NCI-H345 (cell line): ENCODE measurements at places on chromosomes 2 and 18.

GRCh38 chr2:165871025-165871424 lies 77.0 kb upstream of the GALNT3 start:
- DNase-seq = no peak

DNA sequence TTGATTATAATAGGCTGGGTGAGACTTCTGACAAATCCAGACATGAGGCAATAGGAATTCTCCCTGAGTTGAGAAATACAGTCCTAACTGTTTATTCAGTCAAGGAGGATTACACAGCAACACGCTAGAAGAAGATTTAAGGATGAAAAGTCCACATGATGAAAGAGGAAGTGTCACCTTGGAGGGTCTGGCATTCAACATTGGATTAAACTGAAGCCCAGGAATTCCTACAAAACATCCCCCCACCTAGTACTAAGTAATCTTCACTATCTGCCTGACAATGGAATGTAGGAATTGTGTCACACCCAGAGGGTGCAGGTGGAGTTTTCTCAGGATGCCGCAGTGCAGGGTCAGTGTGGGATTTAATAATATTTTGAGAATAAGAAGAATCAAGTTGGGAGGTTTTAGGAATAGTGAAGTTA lies 142.4 kb downstream of the SOCS6 start:
- DNase-seq = no peak

DNA sequence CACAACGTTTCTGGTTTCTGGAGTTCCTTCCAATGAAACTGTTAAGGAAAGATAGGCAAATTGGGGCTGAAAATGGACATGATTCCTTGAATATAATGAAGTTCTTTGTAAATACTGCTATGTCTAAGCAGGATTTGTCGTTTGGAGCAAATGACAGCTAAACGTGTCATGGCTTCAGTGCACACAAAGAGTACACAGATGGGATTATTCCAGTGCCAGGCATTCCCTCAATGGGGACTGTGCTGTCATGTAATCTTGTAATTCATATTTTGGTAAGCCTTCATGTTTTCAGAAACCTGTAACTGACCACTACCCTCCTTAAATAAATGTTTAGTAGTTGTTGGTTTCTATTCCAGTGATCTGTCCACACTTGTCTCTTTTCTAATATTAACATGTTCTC lies 404.7 kb upstream of the CDH7 start:
- DNase-seq = no peak

- DNase-seq = no peak
These were observed 61.0 kb downstream of the TRAPPC12 start for GRCh38 chr2:3440477-3440876.

DNA sequence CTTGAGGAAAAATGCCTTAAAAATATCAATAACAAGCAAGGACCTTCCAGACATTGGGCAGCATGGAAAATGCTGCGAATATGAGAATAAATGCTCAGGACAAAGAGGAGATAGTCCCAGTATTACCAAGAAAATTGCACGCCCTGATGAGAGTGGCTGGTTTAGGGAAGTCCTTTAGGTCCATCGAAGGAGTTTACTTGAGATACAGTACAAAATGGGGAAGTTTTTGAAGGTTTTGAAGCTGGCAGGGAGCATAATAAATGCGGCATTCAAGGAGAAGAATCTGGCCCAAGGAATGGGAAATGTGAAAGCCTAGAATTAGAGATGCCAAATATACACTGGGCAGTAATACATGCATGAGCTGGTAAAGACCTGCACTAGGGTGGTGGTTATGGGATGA lies 90.2 kb upstream of the SPATS2L start:
- DNase-seq = no peak

DNA sequence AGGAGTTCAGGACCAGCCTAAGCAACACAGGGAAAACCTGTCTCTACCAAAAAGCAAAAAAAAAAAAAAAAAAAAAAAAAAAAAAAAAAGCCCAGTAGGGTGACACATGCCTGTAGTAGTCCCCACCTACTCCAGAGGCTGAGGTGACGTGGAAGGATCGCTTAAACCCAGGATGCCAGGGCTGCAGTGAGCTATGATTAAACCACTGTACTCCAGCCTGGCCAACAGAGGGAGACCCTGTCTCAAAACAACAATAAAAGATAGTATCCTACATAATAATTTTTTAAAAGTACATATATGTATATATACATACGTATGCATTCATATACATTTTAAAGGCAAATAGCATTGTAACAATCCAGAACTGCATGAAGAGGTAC lies 51.7 kb downstream of the SOS1 start:
- DNase-seq = no peak

DNA sequence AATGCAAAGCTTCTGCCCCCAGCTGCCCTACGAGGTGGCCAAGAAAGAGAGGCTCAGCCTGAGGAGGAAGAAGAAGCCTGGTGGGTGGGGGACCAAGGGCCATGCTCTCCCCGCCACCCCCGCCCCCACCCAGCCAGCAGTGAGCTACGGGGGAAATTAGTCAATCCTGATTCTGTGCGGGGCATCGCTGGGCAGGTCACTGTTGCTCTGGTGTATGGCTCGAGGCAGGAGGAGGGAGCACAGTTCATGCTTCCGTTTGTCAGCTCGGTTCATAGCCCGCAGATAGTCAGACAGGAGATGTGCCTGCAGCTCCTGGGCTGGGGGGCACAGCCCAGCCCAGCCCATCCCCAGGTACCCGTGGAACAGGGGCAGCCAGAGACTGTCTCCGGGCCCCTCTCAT lies 17.1 kb downstream of the RAMP1 start:
- DNase-seq = no peak

DNA sequence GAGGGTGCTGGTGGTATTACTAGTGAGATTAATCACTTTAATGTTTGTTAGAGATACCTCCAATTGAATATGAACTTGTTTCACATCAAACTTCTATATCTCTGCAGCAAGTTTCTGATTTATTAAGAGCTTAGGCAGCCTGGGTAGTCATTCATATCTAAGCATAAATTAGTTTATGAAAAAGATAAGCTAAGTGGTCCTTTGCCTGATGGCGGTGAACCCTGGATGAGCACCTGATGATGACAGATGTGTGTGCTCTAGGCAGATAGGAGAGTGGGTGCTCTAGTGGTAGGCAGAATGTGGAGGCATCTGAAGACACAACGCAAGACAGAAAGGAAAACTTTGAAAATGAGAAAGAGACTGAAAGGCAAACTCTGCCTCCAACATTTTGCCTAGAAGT lies 5.0 kb downstream of the FKBP7 start:
- no peak for DNase-seq

- DNase-seq = no peak
These were observed 296.2 kb upstream of the NRP2 start for GRCh38 chr2:205386109-205386508.

DNA sequence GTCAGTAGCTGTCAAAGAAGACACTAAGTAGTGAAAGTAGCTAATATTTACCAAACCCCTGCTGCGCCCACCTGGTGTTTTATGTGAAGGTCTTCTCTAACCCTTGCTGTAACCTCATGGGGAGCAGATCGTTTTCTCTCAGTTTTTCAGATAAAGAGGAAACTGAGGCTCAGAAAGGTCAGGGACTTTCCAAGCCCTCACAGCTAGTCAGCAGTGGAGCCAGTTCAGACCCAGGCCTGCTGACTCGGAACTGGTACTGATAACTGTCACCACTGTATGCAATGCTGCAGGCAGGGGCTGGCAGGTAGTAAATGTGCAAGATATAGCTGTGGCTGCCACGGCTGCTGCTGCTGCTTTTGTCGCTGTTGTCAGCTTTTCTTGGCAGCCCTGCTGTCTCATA lies 69.1 kb downstream of the LRRFIP1 start:
- no peak for DNase-seq

DNA sequence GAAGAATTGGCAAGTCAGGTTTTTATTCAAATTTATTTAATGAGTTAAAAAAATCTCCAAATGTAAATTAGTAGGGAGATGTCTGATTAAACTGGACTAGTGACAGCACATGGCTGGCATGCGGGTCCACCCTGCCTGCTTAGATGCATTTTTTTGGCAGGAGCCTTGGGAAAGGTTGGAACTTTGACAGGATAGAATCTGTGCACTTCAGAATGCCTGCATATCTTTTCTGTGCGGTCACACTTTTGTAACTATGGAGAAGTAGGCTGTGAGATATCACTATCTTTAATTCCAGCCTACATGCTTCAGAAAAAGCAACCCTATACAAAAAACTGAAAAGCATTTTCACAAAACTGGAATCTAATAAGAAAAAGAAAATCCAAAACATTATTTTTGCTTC lies 317.8 kb downstream of the MBD2 start:
- DNase-seq = no peak

- DNase-seq = no peak
These were observed 25.0 kb downstream of the WIPF1 start for GRCh38 chr2:174572556-174572955.

DNA sequence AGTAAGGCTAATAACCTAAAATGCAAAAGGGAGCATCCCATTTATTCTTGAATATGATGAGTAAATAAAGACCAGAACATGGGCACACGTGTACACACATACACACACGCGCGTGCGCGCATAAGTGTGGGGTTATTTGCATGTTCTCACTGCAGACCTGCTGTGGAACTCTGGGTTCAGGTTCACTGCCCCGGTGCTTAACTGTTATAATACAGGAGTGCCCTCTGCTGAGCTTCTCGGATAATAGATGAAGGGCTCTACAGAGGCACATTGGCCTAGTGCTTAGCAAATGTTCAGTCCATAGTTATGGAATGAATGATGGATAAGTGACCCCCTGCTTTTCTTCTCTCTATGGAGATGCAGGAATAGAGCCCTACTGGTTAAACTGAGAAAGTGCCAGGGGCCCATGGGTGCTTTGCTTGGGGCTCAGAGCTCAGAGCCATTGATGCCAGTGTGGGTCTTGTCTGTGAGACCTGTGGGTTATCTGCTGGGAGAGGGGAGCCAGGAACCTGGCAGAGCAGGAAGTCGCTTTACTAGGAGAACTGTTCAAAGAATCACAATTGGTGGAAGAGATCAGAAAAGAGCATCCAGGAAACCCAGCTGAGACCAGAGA lies 3.6 kb upstream of the ARL4C start:
- DNase-seq = peak; percentile 67

DNA sequence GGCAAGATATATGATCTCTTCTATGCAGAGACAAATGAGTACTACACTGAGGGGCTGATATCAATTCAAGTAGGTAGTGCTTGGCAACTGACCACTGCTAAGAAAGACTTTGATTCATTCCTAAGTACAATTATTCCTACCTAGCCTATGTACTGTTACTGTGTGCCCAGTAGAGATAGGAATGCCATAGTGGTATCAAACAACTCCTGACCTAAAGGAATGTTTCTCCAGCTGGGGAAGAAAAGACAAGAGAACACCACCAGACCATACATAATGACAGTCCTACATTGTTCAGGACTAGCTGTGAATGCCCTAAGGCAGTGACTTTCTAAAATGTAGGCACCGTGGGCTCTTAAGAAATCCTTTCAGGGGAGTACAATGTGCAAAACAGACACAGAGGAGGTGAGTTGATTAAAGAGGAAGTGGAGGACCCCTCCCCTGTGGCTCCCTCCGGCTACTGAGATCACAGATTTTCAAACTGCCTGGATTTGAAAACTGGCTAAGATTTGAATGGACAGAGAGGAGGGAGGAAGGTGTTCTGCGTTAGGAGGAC lies 89.1 kb downstream of the ANTXR1 start:
- no peak for DNase-seq

DNA sequence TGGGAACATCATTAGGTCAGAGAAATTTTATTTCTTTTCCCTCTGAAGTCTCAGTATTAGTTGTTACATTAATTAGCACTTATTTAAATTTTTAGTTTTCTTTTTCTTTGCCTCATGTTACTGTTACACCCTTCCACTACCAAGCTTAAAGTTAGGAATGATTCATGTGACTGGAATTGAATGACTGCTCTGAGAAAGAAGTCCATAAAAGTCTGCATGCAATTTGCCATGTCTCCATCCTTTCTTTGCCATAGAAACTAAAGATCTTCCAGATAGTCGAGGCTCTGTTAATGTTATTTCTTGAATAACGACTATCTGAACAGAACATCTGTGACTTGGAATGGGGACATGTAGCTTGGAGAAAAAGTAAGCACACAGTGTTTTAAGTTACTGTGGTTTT lies 1269.8 kb upstream of the PIK3C3 start:
- DNase-seq = no peak

DNA sequence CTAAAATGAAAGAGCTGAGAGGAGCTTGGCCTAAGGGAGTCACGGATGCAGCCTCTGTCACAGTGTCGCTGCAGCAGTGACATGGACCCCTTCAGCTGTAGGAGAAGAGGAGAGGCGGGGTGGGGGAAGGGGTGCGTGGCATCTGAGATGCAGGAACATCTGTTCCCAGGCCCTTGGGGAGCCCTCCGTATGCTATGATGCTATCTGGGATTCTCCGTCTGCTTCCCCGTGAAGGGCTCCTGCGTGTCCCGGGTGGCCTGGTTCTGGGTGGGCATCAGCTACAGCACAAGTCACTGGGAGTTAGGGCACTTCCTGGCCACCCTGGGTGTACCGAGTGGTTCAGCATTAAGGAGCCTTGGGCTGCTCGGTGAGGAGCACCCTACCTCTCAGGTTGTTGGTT lies 35.6 kb upstream of the B3GNT7 start:
- no peak for DNase-seq

DNA sequence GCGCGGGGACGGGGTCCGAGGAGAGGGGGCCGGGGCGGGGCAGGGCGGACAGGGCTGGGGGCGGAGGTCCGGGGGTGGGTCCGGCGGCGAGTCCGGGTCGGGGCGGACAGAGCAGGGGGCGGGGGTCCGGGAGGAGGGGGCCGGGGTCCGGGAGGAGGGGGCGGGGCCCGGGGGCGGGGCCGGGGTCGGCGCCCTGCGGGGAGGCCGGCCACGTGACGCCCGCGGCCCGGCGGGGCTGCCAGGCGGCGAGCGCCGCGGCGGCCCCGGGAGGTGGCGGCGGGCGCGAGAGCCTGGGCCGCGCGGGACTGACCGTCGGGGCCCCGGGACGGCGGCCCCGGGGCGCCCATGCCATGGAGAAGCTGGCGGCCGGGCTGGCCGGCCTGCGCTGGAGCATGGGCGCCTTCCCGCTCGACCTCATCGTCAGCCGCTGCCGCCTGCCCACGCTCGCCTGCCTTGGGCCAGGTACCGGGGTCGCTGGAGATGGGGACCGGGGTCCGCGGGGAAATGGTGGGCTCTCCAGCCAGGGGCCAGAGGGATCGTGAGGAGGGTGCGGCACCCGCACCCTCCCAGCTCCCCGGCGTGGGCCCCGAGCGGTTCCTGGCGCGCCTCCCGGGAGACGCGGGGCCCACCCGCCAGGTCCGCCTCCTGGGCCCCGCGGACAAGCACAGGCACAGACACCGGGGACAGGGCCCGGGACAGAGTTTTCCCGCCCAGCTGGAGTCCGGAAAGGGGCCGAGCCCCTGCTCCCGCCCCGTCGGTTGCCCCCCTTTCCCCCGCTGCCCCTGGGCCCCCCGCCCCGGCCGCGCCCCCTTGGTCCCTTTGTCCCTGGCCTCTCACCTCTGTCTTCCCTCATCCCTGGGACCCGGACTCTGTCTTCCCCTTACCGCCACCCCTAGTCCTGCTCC lies at the start of gene GAREM2:
GAREM2 (plus strand) TSS at position 218 of the 905 bp plus-strand sequence; CDS start at position 351, 133 bp downstream.
- peak; percentile 47 for DNase-seq

GRCh38 chr2:232022718-232023117 lies 61.2 kb downstream of the DIS3L2 start:
- DNase-seq = no peak

- DNase-seq = no peak
These were observed 68.7 kb upstream of the ZFP36L2 start for GRCh38 chr2:43294973-43295603.

- peak; percentile 1 for DNase-seq
These were observed 50.0 kb downstream of the RBBP8 start for GRCh38 chr18:22983175-22983574.

GRCh38 chr2:58965602-58966001 lies 724.5 kb upstream of the FANCL start:
- DNase-seq = no peak

- no peak for DNase-seq
These were observed 42.4 kb downstream of the CTIF start for GRCh38 chr18:48581206-48581605.
